ENCODE measurements at places on chromosomes 13 and 19.
A peak's percentile ranks its signal among the peaks of the same experiment; 100 is the strongest.

GRCh38 chr19:51777570-51778462 lies 16.8 kb downstream of the FPR2 start:
- DNase-seq = peak; percentile 67

DNA sequence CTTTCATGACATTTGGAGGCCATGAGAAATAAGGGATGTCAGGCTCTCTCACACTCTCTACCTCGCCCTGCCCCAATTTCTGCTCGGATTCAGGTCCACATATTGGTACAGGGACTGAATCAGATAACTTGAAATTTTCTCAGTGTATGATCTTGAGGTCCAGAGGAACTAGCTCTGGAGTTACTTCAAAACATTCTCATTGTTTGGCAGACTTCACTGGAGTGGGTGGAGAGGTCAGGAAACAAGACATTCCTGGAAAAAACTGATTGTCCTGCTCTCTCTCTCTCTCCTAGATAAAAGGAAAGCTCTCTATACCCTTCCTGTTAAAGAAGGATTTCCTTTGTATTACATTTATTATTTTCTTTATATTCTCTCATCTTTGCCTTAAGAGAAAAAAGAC lies 428.1 kb upstream of the DACH1 start:
- DNase-seq = no peak

DNA sequence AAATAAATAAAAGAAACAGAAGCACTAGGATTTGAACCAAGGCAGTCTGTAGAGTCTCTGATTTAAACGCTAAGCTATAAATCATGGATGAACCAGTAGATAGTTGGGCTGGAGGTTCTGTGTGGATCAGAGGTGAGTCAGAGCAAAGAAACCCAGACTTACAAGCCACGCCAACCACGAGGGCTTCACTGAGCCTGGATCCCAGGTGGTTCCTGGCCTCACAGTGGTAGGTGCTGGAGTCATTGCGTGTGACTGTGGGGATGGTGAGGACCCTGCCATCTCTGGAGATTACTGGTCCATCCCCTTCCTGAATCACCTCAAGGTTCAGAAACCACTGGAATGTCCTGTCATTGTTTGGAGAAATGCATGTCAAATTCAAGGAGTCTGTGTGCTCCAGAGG lies 19.3 kb upstream of the CEACAM20 start:
- no peak for DNase-seq

GRCh38 chr13:95216182-95216581 lies 85.1 kb downstream of the ABCC4 start:
- peak; percentile 53 for DNase-seq

- DNase-seq = no peak
These were observed 132.2 kb downstream of the FREM2 start for GRCh38 chr13:38819053-38819452.

DNA sequence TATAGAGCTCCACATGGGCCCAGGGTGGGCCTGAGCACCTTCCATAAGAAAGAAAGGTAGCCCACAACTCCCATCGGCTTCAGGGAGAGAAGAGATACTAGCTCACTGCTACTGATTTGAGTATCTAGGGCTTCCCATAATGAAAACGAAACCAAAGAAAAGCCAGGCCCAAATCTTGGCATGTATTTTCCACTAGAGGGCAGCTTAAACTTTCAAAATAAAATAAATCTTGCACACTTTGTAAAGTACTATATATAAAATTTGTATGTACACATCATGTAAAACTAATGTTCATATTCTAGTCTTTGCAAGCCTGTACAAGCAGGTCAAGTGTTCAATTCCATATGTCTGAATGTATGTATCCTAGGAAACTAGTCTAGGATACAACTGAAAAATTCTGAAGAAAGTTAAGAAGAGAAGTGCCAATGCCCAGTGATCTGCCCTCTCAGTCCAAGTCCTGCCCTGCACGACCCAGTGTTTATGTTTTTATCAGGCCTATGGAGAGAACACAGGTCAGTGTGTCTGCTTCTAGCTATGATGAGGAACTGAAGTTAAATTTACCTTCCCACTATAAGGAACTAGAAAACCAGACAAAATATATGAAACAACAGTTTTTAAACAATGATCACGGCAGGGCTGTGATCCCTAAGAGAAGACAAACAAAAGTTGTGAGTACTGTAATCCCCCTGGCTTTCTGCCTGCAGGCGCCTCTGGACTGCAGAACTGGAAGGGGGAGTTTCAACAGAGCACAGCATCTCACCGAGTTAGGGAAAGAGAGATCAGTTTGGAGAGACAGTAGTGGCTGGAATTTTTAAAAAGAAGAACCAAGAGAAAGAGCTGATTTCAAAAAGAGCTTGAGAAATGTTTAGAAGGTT lies 475.7 kb downstream of the UQCRFS1 start:
- DNase-seq = peak; percentile 46

DNA sequence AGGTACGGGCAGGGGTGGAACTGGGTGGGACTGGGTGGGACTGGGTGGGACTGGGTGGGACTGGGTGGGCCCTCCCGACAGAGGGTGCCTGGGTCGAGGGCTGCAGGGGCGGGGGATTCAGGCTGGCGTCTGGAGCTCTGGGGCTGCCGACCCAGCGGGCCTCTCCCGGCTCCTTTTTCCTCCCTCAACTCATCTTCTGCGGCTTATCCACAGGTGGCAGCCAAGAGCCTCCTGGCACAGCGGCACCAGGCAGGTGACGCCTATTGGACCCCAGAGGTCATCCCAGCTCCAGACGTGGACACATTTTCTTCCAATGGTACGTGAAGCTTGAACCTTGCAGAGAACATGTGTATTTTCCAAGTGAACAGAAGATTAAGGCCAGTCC lies 533 bp downstream of the ZNF544 start:
- peak; percentile 30 for DNase-seq

DNA sequence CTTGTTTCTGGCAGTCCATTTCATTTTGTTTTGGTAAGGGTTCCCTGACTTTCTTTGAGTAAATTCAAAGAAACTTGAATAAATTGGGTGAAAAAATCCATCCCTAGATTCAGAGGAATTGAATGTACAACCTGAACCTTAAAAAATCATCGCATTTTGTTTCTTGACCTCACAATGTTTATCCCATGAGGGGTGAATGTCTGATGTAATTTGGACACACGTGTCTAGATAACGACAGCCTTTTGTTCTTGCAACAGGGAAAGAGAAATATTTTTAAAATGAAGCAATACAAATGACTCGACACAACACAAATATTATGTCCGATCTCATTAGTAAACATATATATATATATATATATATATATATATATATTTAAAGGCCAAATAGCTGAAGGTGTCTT lies 453.2 kb upstream of the ATXN8OS start:
- no peak for DNase-seq

DNA sequence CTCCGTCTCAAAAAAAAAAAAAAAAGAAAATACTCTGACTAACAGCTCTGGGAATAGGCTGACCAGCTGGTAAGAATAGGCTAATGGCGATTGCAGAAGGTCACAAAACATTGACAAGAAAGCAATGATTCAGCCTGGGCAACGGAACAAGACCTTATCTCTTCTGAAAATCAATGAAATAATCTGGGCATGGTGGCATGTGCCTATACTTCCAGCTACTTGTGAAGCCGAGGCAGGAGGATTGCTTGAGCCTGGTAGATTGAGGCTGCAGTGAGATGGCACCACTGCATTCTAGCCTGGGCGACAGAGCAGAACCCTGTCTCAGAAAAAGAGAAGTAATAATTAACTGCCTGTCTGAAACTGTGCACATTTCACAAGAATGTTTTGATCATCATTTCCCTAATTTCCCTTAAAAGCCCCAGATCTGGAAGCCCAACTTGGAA lies 18.8 kb upstream of the MTRF1 start:
- DNase-seq = no peak

DNA sequence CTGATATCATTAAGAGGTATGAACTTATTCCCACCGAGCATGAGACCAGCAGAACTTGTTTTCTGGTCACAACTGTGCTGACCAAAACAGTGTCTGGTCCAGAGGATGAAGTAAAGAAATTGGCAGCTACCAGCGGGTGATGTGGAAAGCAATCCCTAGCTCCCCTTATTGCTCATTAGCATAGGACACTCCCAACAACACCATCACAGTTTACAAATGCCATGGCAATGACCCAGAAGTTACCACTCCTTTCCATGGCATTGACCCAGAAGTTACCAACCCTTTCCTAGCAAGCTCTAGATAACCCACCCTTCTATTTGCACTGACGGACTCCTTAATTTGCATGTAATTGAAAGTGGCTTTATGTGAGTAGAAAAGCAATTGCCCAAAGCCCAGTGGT lies 1856.1 kb downstream of the OLFM4 start:
- no peak for DNase-seq

DNA sequence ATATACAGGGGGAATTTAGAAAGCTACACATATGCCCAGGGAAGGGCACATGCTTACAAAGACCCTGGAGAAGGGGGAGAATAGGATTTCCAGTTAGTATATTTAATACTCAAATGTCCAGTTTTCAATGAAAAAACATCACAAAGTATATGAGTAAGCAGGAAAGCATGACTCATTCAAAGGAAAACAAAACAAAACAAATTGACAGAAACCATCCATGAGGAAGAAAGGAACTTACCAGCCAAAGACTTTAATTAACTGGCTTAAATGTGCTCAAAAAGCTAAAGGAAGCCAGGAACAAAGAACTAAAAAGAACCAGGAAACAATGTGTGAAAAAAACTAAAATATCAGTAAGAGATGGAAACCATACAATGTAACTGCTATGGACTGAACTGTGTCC lies 716.2 kb upstream of the ARGLU1 start:
- no peak for DNase-seq

DNA sequence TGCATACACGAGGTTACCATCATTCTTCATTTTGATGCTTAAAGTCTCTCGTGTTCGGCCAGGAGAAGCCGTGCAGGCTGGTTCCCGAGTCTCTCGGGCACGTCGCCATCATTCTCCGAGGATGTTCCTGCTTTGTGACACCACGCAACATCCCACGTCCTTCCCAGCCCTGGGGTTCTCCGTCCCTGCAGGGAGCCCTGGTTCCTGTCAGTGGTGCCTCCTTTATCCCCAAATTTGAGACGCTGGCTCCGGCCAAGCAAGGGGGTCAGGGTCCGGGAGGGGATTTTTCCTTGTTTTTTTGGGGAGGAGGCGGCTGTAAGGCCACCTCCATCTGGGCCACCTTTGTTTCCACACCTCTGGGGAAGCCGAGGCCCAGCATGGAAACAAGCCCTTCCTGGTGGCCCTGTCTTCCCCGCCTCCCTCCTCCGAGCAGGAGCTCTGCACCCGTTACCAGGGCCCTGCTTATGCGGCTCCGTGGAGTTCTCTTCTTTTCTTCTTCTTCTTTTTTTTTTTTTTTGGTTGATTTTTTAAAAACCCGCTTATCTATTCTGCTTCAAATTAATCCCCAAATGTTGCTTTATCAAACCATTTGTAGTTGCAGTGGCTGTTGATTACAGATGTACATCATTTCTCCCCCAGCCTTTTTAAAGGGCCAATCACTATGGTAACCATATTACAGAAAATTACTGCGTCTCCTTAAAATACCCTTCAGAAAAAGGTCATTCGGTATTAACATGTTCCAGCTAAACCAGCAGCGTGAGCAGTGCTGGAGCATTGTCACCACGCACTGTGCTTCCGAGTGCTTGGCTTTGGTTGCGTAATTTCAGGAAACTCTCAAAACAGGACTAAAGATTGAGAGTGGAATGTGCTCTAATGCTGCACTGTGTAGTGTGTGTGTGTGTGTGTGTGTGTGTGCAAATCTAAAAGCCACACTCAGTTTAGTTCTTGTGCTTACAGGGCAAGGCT lies 50.4 kb downstream of the TEX29 start:
- no peak for DNase-seq

DNA sequence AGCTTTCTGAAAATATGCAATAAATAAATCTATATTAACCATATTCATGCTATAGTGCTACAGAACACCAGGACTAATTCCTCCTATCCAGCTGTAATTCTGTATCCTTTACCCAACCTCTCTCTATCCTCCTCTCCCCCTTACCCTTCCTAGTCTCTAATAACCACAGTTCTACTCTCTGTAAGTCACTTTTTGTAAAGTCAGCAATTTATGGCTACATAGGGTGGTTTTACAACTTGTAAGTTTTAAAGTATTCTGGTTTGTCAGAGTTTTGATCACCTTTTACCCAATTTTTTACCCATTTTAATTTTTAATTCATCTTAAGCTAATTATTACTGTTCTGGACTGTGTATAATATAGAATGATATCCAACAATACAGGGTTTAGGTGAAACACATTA lies 34.0 kb downstream of the MTRF1 start:
- DNase-seq = no peak

DNA sequence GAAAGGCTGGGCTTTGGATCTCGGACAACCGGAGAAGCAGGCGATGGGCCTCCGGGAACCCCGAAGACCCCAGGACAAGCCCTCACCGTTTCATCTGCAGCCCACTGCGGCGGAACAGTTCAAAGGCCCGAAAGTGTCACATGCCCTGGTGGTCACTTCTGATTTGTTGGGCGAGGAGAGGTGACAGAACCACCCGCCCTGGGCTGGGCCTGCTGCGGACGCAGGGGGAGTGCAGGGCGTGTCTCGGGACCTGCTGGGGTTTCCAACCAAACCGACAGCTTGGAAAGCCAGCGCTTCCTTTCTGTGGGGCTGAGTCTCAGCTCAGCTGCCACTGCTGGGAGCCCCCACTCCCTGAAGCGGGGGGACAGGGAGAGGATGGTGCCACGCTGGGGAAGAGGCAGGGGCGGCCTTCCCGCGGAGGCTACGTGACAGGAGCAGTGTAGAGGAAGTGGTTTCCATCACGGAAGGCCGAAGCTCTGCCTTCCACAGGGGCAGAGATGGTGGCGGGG lies 22.8 kb upstream of the ZBTB7A start:
- DNase-seq = no peak

DNA sequence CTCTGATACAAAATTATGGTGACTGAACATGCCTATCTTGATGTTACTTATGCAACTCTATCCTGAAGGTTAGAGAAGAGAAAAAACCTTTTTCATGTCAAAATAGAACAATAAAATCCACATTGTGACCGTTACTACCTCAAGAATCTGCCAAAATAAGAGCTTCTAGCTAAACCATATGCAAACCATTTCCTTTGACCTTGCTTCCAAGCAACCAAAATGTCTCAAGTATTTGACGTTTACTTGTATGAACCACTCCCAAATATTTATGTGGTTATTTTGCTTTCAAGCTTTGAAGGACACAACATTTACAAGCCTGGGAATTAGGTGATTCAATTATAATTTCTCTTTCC lies 13.9 kb downstream of the FOXO1 start:
- DNase-seq = no peak

DNA sequence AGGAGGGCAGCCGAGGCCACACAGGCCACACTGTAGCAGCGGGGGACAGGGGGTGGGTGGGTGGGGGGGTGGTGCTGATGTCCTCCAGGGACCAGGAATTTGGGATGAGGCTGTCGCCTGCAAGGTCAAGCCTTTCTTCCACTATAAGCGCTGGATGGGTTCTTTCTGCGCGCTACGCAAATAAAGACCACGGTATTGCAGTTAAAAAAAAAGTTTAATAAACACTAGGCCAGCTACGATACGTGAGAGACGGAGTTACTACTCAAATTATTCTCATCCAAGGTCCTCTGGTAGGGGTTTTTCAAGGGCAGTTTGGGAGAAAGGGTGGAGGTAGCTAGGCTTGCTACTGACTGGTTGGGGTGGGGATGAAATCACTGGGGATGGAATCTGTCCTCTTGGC lies 508 bp upstream of the ZNF44 start:
- DNase-seq = no peak

Measured in LNCaP clone FGC (cell line).